ENCODE measurements at places on chromosomes 16 and 17. TPM values are rescaled to one million over a fixed set of nuclear protein-coding genes. Genes with fewer than 3 reads are reported as not detected.

DNA sequence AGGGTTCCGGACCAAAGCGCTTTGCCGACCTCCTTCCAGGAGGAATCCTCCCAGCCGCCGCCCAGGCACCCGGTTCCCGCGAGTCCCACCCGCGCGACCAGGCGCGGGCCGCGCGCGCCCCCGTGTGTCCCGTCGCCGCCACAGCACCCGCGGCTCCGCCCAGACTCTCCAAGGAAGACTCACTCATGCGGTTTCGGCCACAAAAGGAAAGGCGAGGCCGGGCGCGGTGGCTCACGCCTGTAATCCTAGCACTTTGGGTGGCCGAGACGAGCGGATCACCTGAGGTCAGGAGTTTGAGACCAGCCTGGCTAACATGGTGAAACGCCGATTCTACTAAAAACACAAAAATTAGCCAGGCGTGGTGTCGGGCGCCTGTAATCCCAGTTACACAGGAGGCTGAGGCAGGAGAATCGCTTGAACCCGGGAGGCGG lies 3.5 kb upstream of the PKMYT1 start:
- peak; percentile 79 for DNase-seq

DNA sequence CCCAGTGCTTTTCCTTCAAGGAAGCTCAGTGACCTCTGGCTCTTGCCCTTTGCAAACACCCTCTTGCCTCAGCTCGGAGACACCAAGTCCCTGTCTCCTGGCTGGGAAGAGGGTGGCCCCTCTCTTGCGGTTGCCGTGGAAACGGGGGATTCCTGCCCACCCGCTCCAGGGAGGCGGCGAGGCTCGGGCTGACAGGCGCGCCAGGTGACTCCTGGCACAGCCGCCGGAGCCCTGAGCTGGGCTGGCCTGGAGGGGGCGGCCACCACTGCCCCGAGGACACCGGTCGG lies 71.4 kb downstream of the ABR start:
- peak; percentile 38 for DNase-seq

GRCh38 chr17:48520631-48521079 lies 10.2 kb downstream of the HOXB1 start:
- DNase-seq: no peak

DNA sequence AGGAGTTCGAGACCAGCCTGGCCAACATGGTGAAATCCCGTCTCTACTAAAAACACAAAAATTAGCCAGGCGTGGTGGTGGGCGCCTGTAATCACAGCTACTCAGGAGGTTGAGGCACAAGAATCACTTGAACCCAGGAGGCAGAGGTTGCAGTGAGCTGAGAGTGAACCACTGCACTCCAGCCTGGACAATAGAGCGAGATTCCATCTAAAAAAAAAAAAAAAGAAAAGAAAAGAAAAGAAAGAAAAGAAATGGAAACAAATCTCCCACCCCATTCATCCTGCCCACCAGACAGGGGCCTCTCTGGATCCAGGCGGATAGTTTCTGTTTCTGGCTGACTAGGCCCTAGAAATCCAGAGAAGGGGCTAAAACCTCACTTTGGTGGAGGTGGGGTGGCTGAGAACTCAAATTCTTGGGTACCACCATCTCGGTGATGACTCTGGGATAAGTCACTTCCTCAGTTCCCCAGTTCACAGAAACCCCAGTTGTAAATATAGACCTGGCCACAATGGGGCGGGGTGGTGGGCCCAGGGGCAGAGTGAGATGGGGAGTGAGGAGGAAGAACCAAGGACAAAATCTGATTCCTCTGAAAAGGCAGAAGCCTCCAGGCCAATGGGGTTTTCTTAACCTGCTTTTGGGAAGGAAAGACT lies 22.2 kb downstream of the SOCS1 start:
- no peak for DNase-seq

GRCh38 chr16:70805380-70805779 lies 4.4 kb upstream of the VAC14 start:
- DNase-seq: no peak

- no peak for DNase-seq
Observed at GRCh38 chr16:17204644-17205043, 266.1 kb downstream of the XYLT1 start.

- DNase-seq: no peak
Observed at GRCh38 chr17:16418685-16419068, 3.3 kb downstream of the TRPV2 start.

DNA sequence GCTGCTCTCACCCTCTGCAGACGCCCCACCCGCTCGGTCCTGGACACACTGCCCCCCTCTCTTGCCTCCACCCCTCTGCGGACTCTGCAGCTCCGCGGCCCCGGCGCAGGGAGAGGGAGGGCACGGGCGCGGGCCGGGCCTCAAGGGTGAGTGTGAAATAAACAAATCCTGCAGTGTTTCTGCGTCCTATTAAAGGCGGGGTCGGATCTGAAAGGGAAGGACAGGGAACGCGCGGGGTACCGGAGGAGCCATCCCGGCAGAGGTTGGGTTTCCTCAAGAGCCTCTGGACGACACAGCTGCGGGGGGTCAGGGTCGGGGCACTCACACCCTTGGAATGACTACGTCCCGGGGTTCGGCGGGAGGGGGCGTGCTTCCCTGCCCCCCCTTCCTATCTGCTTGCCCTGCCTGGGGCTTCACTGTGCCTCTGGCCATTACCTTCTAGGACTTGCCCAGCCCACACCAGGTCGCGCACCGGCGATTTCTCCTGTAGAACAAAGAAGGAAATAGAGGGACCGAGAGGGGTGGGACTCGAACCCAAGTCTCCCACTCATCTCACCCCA lies 466 bp upstream of the HSF4 start:
- peak; percentile 41 for DNase-seq

DNA sequence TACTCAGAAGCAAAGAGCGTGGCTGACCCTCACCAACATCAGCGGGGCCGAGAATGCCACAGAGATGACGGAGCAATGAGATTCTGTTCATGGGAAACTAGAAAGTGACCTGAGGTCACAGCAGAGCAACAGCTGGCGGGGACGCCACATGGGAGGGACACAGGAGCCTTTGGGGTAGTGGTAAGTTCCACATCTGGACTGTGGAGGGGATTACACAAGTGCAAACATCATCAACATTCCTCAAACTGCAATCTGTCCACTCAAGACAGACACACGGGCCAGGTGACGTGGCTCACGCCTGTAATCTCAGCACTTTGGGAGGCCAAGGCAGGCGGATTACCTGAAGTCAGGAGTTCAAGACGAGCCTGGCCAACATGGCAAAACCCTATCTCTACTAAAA lies 11.2 kb downstream of the HAGH start:
- DNase-seq: no peak

DNA sequence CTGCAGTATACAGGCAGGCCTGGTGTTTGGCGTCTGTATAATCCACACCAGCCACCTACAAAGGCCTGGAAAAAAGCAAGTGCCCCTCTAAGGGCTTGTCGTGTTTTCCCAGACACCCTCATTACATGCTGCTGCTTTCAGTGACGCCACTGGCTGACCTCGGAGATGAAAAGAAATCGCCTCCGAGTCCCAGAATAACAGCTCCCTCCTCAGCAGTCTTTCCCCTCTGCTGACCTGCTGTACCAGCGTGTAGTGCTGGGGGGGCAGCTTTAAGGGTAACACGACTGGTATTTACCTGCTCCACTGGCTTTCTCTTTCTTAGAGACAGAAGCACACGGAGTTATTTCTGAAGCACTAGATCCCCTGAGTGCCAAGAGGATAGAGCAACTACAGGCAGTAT lies 296.8 kb downstream of the GRIN2A start:
- no peak for DNase-seq

The ANKS4B gene
- total RNA-seq: not detected

The EFCAB3 gene
- total RNA-seq: not detected

The GSG1L gene
- total RNA-seq: not detected

The SLC35G3 gene
- total RNA-seq: not detected

The FBXL16 gene
- total RNA-seq: 3.5 TPM

Measured in B cell (primary cell).